ENCODE measurements at places on chromosomes 4 and X.

- DNase-seq, result no peak
Measured at GRCh38 chr4:3285558-3286334, 7.1 kb upstream of the RGS12 start.

GRCh38 chrX:40099055-40099958 is 1.5 kb upstream of the BCOR start:
- DNase-seq, result no peak

DNA sequence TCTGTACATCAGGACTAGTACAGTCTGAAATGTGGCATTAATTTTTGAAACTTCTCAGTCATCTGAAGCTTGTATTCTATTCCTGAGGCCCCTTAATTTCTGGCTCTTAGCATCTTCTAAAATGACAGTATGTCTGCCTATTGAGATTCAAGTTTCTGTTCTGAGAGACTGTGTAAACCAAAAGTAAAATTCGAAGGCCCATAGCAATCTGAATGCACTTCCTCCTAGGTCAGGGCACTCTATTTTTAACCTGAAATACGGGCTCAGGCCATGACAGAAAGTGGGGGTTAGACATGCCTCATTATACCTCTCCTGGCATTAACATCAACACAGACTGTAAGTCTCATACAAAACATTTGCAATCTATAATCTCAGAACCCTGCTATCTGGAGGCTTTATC is 584.4 kb downstream of the KLHL4 start:
- no peak for DNase-seq

GRCh38 chr4:182494103-182494502 is 250.9 kb downstream of the TENM3 start:
- no peak for DNase-seq

DNA sequence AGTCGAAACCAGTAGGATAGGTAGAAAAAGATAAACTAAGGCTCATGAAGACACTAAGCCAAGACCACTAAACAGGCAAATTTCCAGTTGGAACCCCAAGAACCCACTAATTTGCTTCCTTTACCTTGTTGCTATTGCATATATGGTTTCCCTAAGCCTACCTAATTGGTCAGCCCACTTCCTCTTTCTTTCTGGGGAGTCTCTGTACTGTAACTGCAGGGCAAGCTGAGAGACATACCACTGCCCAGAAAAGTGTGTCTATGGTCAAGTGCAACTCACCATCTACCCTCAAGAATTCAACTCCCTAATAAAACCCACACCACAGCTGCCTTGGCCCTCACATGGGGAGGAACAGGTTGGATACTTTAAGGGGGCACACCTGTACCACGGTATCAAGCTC is 28.6 kb downstream of the IDS start:
- no peak for DNase-seq

DNA sequence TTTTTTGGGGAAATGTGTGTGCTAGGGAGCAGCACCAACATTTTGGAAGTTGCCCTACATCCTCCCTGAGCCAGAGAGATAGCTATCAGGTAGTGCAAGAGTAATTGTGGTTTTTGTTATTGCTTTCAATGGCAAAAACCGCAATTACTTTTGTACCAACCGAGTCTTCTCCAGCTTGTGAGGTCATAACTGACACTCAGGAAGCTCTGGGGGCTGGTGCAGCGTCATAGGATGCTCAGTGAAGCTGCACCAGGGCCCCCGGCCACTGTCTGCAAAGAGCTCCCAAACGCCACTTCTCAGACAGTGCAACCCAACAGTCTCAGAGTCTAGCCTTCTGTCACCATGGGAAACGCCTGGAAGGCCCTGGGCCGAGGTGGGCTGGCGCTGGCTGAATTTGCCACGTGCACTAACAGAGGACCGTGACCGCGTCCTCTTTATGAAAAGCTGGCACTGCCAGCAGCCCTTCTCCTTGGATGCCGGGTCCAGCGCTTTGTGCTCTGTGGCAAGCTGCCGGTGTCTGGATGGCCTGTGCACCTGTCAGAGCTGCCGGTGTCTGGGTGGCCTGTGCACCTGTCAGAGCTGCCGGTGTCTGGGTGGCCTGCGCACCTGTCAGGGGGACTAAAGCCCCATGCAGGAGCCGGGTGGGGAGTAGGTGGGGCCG is 19.4 kb downstream of the SH3TC1 start:
- DNase-seq, result peak; percentile 61

DNA sequence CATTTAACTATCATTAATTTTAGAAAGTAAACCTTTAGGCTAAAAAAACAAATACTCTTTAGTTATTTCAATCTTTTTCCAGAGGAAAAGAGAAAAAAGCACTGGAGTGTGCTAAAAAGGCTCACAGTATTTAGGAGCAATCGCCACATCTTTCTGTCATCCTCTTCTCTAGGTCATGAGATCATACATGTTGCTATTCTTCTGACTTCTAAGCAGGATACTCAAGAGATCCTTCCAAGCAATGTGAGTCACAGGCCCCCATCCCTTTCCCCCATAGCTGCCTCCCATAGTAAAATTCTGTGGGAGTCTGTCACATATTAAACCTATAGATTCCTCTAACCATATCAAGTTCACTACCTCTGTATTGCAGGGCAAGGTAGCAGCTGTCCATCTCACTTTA is 7.7 kb downstream of the EDNRA start:
- DNase-seq, result no peak

- DNase-seq, result no peak
Measured at GRCh38 chr4:80619070-80619674, 283.6 kb downstream of the CFAP299 start.

DNA sequence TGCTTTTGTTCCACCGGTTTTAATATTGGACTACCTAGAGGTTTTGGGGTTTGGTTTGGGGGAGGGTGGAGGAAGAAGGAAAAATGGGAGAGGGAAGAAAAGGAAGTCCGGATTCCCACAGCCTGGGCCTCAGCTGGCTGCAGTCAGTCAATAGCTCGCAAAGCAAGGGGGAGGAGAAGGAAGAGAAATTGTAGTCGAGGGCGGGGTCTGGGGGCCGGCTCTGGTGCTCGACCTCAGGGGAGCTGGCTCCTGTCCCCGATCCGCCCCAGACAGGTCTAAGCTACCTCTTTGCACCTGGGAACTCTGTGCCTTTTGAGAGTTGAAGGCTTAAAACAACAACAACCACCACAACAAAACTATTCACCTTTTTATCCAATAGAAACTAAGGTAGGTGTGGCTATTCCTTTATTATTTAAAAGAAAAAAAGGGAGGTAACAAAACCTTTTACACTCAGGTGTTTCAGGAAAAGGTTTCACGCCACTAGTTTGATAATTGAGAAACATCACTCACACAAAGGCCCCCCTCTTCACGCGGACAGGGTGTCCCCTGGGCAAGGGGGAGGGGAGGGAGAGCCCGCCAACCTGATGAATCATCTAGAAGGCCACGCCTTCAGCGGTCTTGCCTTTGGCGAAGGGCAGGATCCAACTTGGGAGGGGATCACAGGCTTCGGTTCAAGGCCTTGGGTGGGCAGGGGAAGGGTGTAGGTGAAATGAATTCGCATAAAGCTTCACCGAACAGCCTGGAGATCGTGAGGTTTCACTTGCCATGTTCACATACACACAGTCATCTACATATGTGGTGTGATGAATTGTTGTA is 1.6 kb upstream of the LNX1 start:
- DNase-seq, result no peak

DNA sequence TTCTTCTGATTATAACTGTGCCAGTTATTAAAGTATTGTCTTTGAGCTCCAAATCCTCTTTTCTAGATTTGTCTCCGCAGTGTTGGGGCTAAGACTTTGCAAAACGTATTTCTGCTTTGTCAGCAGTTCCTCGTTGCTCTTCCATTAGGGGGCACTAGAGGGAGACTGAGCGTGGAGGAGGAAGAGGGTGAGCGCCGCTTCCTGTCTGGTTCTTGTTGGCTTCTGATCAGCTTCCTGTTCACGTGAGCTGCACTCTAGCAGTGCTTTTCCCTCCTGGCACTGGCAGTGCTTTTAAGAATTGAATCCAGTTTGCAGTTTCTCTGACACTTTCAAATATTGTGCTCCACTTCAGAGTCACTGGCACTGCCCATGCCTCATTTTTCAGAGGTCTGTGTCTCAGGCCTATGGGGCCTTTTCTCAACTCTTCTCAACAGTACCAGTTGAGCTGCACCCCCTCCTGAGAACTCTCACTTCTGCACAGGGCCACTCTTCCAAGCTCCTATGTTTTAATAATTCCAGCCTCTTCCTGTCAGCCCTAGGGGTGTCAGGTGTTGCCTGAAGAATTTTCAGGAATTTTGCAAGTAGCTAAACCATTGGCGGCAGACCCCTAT is 54.4 kb upstream of the LCORL start:
- no peak for DNase-seq

GRCh38 chr4:143346206-143346605 is 9.5 kb downstream of the GAB1 start:
- DNase-seq, result no peak

DNA sequence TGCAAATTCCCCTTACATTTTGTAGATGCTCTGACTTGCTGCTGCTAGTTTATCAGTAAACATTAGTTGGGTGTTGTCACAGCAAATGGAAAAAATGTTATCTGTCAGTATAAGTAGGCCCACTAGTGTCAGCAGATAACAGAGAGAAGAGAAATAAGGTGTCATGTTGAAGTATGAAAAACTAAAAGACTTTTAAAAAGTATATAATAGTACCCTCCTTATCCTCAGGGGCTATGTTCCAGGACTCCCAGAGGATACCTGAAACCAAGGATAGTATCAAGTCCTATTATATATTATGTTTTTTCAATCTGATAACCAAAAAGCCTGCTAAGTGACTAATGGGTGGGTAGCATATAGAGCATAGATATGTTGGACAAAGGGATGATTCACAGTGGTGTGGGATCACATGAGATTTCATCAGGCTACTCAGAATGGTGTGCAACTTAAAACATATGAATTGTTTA is 11.6 kb upstream of the BMP2K start:
- DNase-seq, result no peak

DNA sequence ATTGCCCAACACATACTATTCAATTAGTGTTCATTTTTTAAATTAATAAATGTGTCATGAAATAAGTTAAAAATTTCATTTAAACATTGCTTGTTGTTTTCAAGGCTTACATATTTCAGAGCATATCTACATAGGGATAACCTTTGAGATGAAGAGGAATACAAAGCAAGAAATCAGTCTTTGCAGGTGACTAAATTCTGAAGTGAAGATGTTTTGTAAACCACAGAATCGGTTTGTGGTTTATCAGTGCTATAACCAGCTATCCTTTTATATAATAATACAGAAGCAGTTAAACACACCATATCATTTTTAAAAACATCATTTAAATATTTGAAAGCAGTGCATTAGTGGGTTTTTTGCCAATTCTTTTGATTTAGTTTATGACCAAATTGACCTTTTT is 26.9 kb downstream of the FAM241A start:
- DNase-seq, result no peak

Measured in DMS79 treated with DMSO at 0.1 percent for 48 hours (cell line).